ENCODE measurements at places on chromosomes 1 and 21. TPM values are rescaled to one million over a fixed set of nuclear protein-coding genes. Genes with fewer than 3 reads are reported as not detected.

The AIRE gene
- not detected for total RNA-seq

The PTPRC gene
- not detected for total RNA-seq

The NPHS2 gene
- not detected for total RNA-seq

The IGSF9 gene
- not detected for total RNA-seq

The UBE2J2 gene
- 62.3 TPM for total RNA-seq

Data from placental pericyte (primary cell).